ENCODE measurements at places on chromosomes 4 and X.
A peak's percentile ranks its signal among the peaks of the same experiment; 100 is the strongest.

DNA sequence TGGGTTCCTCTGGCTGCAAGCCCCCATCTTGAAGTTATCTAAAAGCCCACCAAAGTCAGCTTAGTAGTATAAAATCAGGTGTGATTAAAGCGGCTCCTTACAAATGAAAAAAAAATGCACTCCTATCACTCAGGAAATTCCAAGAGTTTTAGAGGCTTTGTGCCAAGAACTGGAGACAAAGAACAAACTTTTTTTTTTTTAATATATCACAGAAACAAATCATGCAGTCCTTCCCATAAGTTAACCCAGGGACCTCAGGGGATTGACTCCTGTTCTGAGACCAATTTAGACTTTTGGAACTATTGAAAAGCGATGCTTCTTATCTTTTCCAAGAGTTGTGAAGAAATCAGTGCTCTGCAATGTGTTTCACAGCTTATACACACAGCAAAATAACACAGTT, 53.6 kb downstream of the HHIP start:
- ATAC-seq, result no peak

DNA sequence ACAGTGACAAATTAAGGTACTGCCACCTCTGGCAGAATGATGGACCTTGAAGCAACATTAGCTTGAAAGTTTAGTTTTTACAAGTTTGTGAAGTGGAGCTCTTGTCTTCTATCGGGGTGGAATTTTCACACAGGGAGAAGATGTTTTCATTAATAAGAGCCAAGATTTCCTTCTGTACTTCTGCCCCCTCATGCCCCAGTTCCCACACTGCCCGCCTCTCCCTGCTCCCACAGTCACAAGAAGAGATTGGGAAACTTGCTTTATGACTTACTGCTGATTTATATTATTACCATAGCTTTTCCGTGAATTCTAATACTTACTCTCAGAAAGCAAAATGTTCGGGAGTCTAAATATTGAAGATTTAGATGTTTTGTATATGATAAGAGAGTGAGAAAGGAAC, 539.8 kb upstream of the ARX start:
- ATAC-seq, result no peak

DNA sequence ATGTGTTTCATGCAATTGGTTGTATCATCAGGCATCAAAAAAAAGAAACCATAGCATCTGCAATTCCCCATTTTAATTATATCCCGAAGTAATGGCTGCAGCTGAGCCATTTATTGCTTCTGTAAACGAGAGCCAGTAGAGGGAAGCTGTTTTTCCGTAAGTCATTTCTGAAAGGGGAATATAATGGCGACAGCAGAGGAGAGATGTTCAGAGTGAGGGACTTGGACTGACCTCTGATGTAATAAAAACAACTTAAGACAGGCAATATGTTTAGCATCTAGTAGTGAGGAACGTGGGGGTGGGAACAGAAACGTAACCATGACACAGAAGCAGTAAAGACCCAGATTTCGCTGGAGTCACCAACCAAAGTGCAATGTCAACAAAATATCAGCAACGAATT, 31.5 kb upstream of the NAA11 start:
- ATAC-seq, result no peak

GRCh38 chr4:13476915-13477314, 7.2 kb downstream of the RAB28 start:
- no peak for ATAC-seq

- ATAC-seq, result no peak
Observed at GRCh38 chrX:17292111-17292527, 82.9 kb upstream of the NHS start.

DNA sequence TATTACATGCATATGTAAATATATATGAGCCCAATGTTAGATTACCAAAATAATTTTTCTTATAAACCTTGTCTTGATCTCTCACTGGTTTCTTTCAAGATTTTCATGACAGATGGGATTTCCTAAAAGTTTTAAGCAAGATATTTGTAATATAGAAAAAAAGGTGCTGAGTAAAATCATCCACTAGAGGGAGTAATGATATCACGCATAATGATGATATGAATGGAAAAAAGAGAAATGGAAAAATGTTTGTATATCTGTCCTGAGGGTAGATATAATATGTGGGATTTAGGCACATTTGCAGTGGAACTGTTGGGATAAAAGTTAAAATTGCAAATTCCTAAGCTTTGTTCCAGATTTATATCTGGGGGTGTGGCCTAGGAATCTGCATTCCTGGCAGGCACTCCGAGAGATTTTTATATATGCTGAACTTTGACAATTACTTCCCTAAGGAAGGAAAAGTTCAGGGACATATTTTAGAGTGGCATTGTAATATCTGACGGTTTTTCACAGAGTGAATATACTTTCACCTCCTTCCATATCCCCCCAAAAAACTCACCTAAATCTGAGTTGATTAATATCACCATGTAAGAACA, 60.5 kb downstream of the TMA16 start:
- ATAC-seq, result no peak

DNA sequence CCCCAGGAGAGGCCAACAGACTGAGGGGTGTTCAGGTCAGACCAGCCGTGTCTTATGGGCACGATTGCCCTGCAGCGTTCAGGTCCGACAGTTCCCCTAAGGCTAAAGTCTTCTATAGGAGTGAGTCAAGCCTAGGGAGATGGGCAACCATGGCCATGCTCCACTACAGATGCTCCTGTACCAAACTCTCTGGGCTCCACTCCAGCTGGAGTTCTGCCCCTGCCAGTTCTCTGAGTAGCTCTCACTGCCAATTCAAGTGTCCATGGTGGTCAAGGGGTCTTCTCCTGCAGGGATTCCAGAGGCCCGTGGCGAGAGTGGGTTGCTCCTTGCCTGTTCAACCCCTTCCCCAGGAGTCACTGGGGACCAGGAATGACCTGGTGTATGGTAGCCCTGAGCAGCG, 38.2 kb downstream of the BEX3 start:
- no peak for ATAC-seq

DNA sequence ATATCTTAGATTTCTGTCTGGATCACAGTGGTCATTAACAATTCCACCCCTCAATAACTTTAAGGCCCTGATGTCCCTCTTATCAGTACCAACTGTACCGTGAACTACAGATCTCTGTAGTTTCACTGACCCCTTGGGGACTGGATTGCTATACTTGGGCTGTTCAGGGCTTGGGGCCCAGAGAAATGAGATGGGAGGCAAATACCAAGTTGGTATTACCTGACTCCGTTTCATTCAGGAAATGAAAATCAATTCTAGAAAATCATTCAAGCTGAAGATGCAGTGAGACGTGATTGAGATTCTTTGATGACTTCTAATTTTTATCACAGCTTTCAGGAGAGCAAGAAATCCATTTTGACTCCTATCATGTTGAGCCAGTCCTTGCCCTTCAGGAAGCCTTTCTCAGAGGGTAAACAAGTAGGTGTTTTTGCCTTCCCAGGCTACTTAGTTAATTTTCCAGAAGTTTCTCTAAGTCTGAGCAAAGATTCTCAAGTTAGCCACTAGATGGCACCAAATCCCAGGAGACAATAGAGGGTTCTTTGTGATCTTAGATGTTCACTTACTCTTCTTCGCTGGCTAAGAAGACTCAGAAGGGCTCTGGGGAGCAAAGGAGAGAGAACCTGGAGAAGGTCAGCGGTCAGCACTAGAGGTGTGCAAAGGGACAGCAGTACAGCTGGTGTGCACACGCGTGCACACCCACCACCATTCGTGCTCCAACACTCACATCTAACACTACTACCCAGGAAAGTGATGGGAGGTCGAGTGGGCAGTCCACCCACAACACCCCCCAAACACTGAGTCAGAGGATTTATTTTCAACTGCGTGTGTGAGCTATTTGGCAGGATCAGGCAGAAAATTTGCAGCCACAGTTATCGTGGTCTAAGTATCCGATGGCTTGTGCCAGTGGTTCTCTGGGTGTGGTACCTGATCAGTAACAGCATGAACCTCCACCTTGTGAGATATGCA, 7.4 kb downstream of the HNRNPH2 start:
- peak; percentile 73 for ATAC-seq

GRCh38 chrX:125236955-125237354, 82.7 kb upstream of the TEX13C start:
- ATAC-seq, result no peak

DNA sequence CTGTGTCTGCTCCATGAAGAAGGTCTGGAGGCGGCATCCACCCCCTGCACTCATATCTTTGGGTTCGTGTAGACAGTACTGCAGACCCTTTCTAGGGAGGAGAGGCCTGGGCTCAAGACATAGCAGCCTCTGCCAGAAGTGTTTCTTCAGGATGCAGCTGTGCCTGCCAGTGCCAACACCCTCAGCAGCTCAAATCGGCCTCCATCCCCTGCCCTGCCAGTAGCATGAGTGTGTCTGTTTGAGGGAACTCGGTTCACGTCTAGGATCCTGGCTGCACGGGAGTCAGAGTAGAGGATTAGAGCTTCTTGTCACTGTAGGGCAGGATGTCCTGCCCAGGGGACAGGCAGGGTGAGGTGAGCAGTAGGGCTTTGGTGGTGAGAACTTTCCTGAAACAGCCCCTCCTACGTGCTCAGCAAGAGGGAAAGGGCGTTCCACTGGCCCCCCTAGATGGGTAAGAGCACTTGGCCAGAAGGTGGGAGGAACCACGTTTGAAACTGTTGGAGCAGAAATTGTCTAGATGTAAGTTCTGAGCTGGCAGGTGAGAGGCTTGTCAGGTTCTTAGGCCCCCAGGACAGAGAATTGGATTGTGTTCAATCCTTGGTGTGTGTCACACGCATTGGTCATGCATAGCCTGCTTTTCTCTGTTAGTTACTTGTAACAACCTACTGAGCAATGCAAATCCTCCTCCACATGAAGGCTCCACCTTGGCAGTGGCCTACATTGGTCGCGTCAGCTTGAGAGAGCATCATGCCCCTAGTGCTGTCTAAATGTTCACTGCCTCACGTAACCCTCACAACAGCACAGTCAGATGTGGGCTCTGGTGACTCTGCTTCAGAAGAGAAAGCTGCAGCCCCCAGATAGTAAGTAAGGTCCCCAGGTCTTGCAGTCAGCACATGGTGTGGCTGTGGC, 25.8 kb upstream of the FAM193A start:
- ATAC-seq, result peak; percentile 74

DNA sequence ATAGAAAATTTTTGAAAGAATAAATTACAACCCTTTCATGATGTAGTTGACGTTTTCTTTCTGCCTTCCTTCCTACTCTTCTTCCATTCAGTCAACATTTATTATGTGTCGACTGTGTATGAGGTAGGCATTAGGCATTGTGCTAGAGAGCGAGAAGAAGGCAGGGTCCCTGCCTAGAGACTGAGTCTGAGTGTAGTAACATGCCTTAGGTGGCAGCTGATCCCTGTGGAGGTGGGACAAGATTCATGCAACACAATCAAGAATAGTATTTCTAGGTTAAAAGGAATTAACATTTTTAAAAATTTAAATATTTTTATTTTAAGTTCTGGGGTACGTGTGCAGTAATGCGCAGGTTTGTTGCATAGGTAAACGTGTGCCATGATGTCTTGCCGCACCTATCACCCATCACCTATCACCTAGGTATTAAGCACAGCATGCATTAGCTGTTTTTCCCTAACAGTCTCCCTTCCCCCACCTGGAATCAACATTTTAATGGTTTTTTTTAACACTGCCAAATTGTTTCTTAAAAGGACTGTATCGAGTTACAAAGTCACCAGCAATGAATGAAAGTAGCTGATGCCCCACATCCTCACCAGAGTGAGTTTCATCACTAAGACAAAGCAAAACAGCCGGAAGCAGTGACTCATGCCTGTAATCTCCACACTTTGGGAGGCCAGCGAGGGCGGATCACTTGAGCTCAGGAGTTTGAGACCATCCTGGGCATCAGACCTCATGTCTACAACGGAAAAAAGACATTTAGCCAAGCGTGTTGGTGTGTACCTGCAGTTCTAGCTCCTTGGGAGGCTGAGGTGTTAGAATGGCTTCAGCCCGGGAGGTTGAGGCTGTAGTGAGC, 84.0 kb downstream of the WWC2 start:
- no peak for ATAC-seq

DNA sequence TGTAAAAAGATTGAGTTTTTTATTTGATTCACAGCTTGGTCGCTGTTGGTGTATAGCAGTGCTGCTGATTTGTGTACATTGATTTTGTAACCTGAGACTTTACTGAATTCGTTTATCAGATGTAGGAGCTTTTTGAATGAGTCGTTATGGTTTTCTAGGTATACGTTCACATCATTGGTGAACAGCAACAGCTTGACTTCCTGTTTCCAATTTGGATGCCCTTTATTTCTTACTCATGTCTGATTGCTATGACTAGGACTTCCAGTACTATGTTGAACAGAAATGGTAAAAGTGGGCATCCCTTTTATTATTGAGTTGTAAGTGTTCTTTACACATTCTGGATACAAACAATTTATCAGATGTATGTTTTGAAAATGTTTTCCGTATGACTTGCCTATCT, 76.0 kb downstream of the ADGRG4 start:
- ATAC-seq, result no peak

- ATAC-seq, result no peak
Observed at GRCh38 chr4:141797966-141798365, 161.6 kb downstream of the IL15 start.

- ATAC-seq, result no peak
Observed at GRCh38 chr4:152516156-152516555, 19.7 kb downstream of the FBXW7 start.

DNA sequence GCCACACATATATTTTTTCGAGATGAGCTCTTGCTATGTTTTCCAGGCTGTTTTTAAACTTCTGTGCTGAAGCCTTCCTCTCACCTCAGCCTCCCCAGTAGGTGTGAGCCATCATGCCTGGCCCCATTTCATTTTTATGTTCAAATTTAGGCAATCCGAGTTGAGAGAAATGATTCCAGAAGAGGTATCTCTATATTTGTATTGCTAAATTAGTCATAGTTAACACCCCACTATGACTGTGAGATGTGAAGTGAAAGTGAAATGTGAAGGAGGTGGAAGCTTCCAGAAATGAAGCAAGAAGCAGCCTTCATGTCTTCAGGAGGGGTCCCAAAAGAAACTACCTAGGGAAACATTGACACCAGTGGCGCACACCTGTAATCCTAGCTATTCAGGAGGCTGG, 17.7 kb downstream of the APELA start:
- ATAC-seq, result no peak

- no peak for ATAC-seq
Observed at GRCh38 chrX:74132280-74132679, 171.7 kb upstream of the ZCCHC13 start.

GRCh38 chr4:128060699-128061565, at the start of gene LARP1B:
TSS of gene LARP1B (plus strand) at chr4:128061312. CDS start at chr4:128074952, 13,640 bp downstream.
- ATAC-seq, result peak; percentile 96

Data from stimulated activated memory B cell treated with anti-CD40 and anti-IgM and Interleukin-4, amounts not matched to agents 10 μg/mL and 1 μg/mL and 100 μg/mL, for 72 hours (primary cell).